Heart right ventricle (tissue), 16 donors: ENCODE measurements at places on chromosomes 2 and 18. TPM values are rescaled to one million over a fixed set of nuclear protein-coding genes. Genes with fewer than 3 reads are reported as not detected.

Gene ANKRD29
- polyA plus RNA-seq: 11.5 TPM

Gene LAMA1
- 0.75 TPM for polyA plus RNA-seq

Gene CNOT11
- polyA plus RNA-seq: 14.5 TPM

Gene CCDC141
- 15.2 TPM for polyA plus RNA-seq

Gene FAM124B
- polyA plus RNA-seq: 3.1 TPM
